ENCODE measurements at places on chromosomes 3 and 15.

- DNase-seq = no peak
These were observed 20.1 kb downstream of the IFT122 start for GRCh38 chr3:129460155-129460554.

GRCh38 chr3:112634786-112635541, 6.0 kb downstream of the CCDC80 start:
- DNase-seq = no peak

DNA sequence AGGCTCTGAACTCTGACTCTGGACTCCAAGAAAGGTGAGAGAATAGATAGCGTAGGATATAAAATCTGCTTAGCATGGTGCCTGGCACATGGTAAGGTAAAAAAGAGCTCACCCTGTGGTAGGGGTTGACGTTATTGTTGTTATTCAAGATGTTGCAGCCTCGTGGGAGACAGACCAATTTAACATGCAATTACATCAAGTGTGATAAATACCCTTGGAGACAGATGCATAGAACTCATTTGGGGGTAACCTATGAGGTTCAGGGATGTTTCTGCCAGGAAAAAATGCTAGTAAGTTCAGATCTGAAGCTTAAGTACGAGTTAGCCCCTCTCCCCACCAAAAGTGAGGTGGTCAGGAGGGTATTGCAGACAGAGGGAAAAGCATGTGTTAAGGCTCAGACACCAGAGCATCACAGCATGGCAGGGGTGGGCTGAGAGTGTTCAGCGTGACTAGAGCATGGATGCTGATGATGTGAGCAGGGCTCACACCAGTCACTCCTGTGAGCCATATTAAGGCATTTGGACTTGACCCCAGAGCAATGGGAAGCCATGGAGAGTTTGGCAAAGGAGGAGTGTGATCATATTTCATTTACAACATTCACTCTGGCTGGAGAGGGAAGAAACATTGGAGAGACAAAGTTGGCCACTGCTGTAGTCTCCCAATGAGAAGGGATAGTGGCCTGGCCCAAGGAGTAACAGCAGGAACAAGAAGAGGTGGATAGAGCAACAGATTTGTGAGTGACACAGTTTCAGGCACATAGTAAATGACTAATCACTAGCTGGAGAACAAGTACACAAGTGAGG, 181.0 kb downstream of the UACA start:
- no peak for DNase-seq

GRCh38 chr3:17138246-17139039, 253.7 kb downstream of the PLCL2 start:
- DNase-seq = no peak

- DNase-seq = no peak
These were observed 88.1 kb downstream of the MECOM start for GRCh38 chr3:169575381-169575780.

DNA sequence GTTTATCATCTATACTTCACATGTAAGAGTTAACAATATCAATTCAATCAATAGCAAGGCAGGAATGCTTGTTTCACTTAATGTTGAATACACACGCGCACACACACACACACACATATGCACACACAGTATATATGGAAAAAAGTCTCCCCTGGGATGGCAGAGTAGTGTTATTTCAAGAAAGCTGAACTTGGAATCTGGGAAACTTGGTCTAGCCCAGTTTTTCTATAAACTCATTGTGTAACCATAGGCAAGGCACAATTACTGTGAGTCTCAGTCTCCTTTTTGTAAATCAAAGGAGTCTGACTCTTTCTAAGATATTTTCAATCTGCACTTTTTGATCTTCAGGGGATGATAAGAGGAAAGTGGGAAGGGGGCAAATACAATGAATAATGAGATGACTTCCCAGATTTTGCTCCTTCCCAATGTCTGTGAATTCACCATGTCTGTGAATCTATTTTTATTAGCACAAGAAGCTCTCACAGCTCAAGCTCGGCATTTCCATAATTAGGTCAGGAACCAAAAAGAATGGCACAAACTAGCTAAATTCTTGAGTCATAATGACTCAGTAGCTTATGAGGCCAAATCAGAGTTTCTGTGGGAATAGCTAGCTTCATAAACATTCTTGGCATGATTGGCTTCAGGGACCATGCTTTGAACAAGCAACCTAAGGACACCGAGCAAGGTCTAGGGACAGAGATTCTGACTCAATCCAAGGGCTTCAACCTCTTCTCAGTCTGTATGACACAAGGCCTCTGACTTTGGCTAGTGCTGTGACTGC, 227.4 kb upstream of the DCBLD2 start:
- no peak for DNase-seq

DNA sequence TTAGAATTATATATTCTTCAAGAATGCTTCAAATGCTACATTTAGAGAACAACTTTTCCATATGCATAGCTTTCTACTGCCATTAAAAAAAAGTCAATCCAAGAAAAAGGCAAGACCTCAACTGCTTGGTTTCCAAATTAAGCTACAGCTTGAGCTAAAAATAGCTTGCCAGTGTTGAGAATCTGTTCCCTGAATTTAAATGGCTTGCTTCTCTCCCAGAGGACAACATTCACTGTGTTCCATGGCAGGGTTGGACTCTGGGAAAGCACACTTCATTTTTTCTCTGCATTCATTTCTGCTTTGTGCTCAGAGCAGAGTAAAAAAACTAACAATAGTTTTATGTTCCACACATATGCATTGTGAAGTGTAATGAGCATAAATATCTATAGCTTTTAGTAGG, 50.3 kb upstream of the ACTL6A start:
- no peak for DNase-seq

DNA sequence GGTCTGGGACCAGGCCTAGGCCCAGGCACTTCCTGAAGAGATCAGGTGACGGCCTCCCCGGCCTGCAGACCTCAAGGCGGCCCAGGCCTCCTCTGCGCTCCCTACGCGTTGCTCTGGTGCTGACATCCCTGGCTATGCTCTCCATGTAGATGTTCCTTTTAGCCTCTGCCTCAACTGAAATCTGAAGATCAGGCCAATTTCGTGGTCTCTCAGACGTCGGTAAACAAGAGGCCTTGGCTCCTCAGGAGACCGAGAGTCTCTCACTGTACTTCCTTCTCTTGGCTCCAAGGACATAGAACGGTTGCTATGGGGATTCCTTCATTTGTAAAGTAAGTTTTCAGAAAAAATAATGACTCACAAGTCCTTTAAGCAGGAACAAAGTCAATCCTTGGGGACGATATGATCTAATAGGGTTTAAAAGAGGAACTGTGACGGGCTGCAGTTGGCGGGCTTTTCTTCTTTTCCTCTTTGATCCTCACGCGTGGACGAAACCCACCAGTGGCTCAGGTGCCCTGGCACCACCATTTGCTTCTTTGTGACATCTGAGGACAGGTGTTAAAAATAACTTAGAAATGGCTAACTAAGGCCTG, 55.6 kb upstream of the CGNL1 start:
- no peak for DNase-seq

Measured in T-helper 2 cell (primary cell).